Posterior vena cava (tissue), 2 donors: ENCODE measurements at places on chromosomes 3 and 15. TPM values are rescaled to one million over a fixed set of nuclear protein-coding genes. Genes with fewer than 3 reads are reported as not detected.

Gene KBTBD12
- total RNA-seq = 3.0 TPM

Gene AGBL1
- not detected for total RNA-seq

Gene KY
- total RNA-seq = 3.2 TPM

Gene ECE2
- not detected for total RNA-seq

Gene PPARG
- 15.4 TPM for total RNA-seq

Gene TSPAN3
- total RNA-seq = 128 TPM

Gene FBN1
- total RNA-seq = 541 TPM

Gene RARRES1
- total RNA-seq = 424 TPM

Gene OR5K2
- not detected for total RNA-seq

Gene ZNF621
- total RNA-seq = 21.0 TPM

Gene ZNF639
- total RNA-seq = 31.6 TPM

Gene PRR20G
- not detected for total RNA-seq

Gene PLCB2
- total RNA-seq = 29.0 TPM
